Activated T-cell treated with anti-CD3 and anti-CD28 coated beads, Interleukin-2, amount 50 U/mL, for 72 hours (primary cell): ENCODE measurements at places on chromosomes 5 and 9. TPM values are rescaled to one million over a fixed set of nuclear protein-coding genes. Genes with fewer than 3 reads are reported as not detected.
A peak's percentile ranks its signal among the peaks of the same experiment; 100 is the strongest.

GRCh38 chr5:31500256-31500655, 31.6 kb downstream of the DROSHA start:
- no peak for DNase-seq

- peak; percentile 36 for DNase-seq
Observed at GRCh38 chr9:124776954-124777648, at the start of gene OLFML2A. TSS of gene OLFML2A (plus strand) at chr9:124777133. CDS start at chr9:124777271, 138 bp downstream.

The PAIP2 gene
- total RNA-seq: 144 TPM

DNA sequence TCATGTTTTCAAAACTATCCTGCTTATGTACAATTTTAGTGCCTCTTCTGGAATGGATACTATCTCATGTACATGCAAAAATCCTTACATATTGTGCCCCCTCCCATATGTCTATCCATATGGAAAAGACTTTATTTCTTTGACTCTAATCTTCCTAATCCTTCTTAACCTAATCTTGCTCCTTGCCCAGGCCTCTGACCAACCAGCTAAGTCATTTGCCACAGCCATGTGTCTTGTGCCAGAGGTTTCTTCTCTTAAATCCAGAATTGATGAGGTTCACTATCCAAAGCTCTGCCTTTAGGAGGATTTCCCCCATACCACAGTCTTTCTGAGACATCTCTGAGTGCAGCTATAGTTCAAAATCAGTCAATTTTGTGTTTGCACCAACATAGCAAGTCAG, 68.9 kb upstream of the RNF180 start:
- no peak for DNase-seq

The SPATA31D4 gene
- total RNA-seq: not detected

The MAMDC4 gene
- total RNA-seq: 11.7 TPM

DNA sequence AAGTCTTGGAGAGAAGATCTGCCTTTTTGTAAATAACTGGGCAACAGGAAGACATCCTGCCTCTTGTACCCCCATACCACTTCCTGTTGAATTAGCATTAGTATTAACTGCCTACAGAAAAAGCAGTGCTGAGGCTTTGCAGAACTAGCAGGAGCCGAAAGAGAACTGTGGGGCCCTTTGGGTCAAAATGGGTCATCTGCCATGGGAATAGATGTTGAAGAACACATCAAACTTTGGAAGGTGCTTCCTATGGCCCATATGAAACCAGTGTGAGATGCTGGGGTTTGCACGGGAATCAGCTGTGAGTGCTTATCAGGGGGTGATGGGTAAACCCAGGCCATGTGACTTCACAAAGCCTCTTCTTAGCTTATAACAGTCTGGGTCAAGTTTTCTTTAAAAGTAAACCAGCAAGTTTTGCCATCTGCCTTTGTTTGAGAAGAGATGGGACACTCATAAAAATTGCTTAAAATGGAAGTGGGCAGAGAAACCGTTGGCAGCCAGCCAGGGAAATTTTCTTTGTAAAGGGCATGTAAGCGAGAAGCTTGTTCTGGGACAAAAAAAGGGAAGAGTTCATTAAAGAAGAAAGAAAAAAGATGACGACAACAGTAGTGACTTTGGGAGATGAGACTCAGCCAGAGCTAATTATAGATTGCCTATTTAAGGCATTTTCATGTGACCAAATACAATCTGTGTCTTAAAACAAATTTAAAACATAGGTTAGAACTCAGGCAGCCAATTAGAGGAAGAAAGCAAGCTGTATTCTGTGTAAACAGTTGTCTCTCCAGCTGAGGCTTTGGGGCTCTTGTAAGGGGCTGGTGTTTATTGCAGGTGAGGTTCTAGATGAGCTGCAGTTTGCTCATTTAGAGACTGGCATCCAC, 4.4 kb downstream of the SLC25A25 start:
- peak; percentile 58 for DNase-seq

The NUTM2F gene
- total RNA-seq: not detected

GRCh38 chr5:1913578-1913977, 30.9 kb upstream of the IRX4 start:
- no peak for DNase-seq

- DNase-seq: no peak
Observed at GRCh38 chr9:89576404-89576839, 28.4 kb upstream of the GADD45G start.

The NTRK2 gene
- total RNA-seq: 3.3 TPM

DNA sequence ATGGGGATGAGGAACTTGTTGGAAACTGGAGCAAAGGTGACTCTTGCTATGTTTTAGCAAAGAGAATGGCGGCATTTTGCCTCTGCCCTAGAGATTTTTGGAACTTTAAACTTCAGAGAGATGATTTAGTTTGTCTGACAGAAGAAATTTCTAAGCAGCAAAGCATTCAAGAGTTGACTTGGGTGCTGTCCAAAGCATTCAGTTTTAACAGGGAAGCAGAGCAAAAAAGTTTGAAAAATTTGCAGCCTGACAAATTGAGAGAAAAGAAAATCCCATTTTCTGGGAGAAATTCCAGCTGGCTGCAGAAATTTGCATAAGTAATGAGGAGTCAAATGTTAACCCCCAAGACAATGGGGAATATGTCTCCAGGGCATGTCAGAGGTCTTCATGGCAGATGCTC, 682.3 kb upstream of the ST8SIA4 start:
- no peak for DNase-seq

DNA sequence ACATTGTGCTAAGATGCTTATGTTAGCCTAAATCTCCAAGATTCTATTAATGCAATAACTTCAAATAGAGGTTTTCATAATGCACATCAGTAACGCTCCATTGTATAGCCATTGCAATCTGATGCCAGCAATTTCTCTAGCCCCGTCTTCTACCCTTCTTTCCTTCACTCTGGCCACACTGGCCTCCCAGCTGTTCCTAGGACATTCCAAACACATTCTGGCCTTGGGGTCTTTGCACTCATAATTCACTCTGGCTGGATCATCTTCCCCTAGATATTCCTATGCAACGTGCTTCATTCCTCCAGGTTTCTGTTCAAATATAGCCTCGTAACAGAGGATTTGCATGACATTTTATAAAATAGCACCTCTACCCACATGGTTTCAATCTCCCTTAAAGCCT, 23.3 kb downstream of the FAM81B start:
- DNase-seq: no peak

DNA sequence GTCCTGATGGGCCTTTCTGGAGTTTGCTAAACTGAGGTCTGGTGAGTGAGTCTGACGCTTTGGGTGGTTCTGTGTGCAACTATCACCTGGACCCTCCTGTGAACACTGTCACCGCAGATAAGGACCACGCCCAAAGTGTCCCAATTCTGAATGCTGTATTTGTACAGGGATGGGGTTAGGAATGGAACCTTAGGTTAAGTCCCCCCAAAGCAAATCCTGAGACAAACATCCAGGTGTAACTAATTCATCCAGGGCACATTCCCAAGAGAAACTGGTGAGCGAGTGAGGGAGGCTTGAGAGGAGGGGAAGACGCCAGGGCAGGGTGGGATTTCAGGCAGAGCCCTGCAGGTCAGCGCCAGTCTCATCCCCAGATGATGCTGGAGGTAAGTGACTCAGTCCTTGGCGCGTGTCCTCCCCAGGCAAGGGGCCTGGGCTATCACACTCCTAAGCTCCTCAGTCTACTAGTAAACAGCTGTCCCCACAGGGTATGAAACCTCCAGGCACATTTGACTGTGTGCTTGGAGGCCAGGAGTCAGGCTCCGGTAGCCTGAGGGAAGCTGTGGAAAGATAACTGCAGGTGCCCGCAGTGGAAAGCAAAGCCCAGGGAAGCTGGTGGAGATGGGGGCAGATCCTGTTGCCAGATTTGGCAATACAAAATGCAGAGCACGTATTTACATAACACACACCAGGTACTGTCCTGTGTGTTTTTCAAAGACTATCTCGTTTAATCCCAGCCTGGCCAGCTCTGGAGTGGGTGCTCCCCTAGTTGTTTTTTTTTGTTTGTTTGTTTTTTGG, 66.7 kb downstream of the IL6ST start:
- DNase-seq: no peak

The CDH10 gene
- total RNA-seq: not detected

The BHMT2 gene
- not detected for total RNA-seq

The IFNB1 gene
- 0.58 TPM for total RNA-seq

The TYRP1 gene
- total RNA-seq: not detected

- DNase-seq: no peak
Observed at GRCh38 chr9:135592625-135593024, 31.1 kb downstream of the PAEP start.

DNA sequence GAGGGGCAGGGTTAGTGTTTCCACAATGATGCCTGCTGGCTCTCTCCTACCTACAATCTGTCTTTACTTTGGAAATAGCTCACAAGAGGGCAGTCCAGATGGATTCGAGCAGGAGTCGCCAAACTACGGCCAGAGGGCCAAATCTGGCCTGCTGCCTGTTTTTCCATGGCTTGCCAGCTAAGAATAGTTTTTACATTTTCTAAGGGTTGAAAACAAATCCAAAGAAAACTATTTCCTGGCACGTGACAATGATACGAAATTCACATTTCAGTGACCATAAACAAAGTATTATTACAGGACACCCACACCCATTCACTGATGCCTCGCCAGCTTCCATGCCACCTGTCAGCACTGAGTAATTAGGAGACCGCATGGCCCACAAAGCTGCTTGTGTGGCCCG, 162.9 kb upstream of the WWC1 start:
- no peak for DNase-seq
